ENCODE measurements at places on chromosomes 5 and 9.

DNA sequence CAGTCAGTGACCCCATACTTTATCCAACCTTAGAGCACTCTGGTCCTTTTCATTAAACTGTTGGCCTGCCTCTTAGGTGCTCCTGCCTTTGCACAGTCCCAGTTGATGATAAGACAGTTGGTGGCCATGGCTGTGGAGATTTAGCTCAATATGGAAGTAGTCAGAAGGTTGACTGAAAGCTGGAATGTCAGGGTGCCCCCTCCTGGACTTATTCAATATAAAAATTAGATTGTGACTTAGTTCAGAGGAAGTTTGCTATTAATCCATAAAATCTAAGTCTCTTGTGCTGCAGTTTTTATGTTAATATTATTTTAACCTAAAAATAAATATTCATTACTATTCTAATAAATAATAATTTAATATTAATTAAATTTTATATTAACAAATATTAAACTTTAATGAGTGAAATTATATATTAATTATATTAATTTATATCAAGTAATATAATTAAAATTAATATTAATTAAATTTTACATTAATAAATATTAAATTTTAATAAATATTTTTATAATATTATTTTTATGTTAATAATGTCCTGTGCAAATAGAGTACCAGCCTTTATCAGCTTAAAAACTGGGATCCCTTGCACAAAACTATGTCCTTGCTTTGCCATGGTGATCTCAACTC, 77.7 kb upstream of the ADAMTSL1 start:
- no peak for DNase-seq

GRCh38 chr5:175707751-175708375, 50.0 kb downstream of the HRH2 start:
- no peak for DNase-seq

DNA sequence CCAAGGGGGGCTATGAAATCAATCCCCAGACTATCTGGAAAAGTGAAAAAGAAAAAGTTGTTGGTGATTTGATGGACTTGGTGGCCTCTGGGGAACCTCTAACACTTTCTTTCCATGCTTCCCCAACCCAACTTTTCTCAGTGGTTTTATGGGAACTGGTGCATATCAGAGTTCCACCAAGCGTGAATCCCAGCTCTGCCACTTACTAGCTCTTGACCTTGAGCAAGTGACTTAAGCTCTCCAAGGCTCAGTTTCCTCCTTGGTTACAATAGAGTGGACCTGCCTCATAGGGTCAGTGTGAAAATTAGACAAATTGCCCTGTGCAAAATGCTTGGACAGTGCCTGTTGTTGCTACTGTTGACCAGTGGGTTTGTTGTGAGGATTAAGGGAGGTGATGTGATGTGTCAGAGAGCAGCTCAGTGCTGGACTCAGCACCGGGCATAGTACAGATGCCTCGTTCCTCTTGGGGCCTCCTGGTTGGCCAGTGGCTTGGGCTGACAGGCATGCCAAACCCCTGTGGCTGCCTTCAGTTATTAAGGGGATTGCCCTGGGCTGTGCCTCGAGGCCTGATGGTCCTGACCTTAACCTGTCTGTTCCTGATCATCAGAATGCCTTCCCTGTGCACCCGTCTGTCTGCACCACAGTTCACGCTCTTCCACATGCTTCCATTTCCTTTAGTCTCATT, 49.3 kb downstream of the COL15A1 start:
- DNase-seq: no peak

GRCh38 chr5:81696418-81697397, 54.2 kb downstream of the SSBP2 start:
- DNase-seq: no peak

DNA sequence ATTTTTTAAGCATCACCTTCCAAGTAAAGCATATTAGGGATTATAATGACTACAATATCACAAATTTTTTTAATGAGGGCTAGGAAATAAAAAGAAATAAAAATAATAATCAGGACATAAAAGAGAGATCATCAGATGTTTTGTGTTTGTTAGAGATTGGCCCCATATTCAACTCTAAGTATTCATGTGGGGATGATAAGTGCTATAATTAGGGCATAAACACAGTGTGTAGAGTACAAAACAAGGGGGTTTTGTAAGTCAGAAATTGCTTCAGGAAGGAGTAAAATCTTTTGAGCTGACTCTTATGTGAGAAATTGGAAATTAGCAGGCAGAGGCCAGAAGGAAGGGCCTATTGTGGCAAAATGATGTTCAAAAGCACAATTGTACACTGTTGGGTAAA, 127.3 kb downstream of the STARD4 start:
- DNase-seq: no peak

DNA sequence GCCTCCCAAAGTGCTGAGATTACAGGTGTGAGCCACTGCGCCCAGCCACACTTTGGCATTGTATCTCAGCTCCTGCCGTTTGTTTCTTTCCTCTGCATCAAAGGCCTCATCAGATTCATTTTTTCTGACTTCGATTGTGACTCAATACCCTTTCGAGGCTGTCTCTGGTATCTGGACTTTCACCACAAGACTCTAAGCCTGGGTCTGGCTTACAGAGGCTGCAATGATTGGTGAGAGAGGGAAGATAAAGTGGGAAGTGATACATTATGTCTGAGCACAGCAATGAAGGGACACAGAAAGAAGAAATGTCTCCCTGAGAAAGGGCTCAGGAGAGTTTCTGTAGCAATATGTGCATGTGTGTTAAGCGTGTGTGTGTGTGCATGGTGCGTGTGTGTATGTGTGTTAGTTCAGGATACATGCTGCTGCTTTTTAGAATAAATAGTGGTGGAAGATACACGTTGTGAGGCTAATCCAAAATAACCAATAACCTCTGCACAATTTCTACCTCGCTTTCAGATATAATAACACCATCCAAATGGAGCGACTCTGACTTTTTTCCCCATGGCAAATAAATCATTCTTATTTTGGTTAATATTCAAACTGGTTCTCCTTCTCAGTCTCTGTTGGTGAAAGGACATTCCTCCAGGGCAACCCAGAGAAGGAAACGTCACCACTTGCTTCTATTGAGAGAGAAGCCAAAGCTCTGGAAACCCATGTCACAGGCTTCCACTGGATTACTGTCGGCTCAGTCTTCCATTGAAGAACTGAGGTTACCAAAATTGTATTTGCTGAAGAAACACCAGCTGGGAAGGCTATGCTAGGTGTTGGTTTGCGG, 8.1 kb upstream of the DAB2 start:
- no peak for DNase-seq

DNA sequence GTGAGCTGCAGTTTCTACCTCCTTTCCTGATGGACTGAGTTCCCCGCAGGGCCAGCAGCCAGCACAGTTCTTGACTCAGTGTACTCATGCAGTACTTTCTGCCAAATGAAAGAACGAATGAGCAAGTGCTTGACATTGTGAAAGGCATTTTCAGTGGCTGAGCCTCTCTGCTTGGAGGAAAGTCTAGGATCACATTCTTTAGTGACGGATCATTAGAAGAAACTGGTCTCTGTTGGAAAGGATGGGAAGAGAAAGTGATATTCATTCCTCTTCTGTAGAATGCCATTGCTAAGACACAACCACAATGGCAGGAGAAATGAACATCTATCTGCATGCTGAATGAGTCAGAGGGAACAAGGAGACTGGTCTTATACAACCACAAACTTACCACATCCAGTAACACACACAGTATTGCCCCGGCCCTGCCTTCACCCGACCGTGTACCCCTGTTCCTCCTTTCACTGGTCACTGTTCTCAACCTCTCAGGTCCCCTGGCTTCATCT, 206.9 kb downstream of the CRB2 start:
- DNase-seq: no peak

GRCh38 chr5:131589510-131590348, 45.3 kb downstream of the RAPGEF6 start:
- peak; percentile 54 for DNase-seq

DNA sequence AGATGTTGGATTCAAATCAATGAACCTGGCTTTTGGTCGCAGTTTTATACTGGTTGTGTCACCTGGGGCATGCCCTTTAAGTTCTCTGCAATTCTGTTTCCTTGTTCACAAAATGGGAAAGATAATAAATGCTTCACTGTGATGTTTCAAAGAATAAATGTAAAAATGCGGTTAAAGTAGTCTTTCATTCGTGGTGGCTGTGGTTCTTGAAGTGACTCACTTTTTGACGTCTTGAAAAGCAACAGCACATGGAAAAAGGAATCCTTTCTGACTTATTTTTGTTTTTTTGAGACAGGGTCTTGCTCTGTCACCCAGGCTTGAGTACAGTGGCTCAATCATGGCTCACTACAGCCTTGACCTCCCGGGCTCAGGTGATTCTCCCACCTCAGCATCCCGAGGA, 88.4 kb upstream of the SLIT3 start:
- DNase-seq: no peak

GRCh38 chr5:22238047-22238446, 615.1 kb downstream of the CDH12 start:
- DNase-seq: no peak

DNA sequence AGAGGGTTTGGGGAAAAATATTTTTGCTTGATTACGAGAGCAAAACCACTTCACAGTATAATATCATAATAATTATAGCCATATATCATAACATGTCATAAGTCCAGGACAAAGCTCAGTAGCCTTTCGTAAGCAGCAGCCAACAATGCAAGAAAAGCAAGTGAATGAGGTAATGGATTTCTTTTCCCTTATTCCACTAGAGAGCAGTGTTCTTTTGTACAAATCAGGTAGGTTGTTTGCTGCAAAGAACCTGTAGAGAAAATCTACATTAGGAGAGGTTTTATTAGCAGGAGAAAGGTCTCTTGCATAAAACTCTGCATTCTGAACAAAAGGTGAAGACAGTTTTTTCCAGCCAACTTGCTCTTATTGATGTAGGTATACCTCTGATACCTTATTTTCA, 1033.4 kb downstream of the TLE4 start:
- DNase-seq: peak; percentile 36

- no peak for DNase-seq
Observed at GRCh38 chr5:133116601-133117000, 64.8 kb downstream of the HSPA4 start.

GRCh38 chr9:122346478-122347347, 24.1 kb upstream of the PTGS1 start:
- DNase-seq: peak; percentile 76

GRCh38 chr9:86353655-86354010, 577 bp downstream of the TUT7 start:
- DNase-seq: no peak

GRCh38 chr9:137181680-137182079, 6.7 kb downstream of the ANAPC2 start:
- no peak for DNase-seq

GRCh38 chr9:85715587-85715986, 26.2 kb downstream of the AGTPBP1 start:
- DNase-seq: no peak
